ENCODE measurements at places on chromosomes 3 and 15.

- no peak for DNase-seq
Measured at GRCh38 chr15:31325595-31326155, 960 bp upstream of the KLF13 start.

DNA sequence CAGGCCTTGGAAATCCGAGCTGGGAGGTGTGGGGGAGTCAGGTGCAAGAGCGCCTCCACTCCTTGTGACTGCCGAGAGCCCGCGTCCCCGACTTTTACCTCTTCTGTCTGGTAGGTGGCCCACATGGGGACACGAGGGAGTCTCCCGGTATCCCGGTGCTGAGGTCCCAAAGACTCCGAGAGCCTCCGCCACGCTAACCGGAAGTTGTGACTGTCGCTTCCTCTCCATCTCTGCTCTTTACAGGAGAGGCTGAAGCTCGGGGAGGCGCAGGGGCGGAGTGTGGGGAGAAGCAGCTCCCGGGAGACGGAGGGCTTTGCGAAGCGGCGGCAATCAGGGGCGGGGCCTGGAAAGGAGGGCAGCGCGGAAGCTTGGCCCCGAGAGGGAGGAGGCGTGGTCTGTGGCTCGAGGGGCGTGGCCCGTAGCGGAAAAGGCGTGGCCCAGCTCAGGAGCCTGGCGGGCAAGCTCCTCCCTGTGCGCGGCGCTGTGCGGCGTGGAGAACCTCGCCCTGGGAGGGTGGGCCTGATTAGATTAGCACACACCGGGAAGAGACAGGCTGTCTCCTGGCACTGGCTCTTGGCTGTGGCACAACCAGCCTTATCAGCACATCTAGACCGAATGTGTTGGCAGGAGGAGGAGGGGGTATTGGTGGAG lies 143.9 kb downstream of the GABRB3 start:
- peak; percentile 84 for DNase-seq

DNA sequence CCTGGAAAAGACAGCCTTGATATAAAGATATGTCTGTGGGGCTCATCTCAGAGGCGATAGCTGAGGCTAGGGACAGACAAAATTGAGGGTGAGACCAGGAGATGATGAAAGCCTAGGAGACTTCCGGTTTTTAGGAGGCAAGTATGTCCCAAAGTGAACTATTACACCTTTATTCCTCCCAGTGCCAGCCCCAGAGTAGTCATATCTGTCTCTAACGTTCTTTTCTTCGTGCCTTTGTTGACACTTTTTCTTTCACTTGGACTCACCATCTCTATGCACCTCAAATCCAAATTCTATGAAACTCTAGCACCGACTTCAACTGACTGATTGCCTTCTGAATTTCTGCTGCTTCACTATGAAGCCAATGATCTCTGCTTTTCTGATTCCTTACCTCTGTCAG lies 93.8 kb upstream of the RASGRP1 start:
- no peak for DNase-seq

- DNase-seq = no peak
Measured at GRCh38 chr3:33975463-33975862, 177.0 kb downstream of the PDCD6IP start.

DNA sequence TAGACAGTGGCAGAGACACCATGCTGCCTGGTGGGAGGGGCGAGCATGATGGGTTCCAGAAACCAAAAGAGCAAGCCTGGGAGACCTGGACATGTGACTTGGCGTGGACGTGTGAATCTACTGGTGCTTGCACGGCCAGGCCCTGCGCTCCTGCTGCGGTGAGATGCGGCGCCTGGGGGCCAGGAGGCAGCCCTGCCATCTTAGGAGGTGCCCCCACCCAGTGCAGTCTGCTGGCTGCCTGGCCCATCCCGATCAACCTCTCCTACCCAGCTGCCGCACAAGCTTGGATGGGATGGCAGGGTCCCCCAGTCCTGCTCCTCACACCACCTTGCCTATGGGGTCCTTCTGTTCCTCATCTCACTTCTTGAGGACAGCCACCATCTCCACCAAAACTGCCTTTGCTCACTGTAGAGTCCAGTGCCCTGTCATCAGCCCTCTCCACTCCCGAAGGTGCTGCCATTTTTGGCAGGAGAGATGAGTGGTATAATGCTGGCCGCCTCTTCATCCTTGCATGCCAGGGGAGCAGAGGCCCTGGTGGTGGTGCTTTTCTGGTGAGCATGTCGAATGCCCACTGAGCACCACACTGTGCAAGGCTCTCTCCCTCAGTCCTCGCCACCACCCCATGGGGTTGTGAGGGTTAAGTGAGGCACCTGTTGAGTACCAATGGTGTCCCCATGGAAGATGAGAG lies 3.1 kb upstream of the ABTB1 start:
- DNase-seq = no peak

DNA sequence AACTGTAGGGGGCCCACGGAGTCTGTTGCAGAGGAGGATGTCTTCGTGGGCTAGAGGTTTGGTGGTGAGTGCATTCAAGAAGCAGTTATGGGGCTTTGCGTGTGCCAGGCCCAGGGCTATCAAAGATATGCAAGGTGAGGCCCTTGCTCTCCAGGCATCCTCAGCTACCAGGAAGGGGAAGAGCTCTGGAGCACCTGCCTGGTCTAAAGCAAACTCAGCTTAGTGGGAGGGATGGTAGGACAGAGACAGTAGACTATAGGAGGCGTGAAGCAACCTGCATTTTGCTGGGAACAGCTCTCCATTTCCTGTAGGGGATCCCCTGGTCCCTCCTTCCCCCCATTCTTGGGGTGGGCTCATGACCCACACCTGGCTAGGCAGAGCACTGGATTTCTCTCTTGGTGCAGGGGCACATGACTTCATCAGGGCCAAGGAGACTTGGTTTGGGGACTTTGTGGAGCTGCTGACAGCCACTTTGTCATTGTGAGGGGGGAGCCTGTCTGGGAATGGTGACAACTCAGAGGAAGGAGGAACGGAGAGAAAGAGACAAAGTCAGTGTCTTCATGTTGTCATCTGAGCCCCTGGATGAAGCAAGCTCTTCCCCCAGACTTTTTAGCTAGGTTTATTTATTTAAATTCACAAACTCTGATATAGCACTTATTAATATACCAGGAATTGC lies 8.6 kb upstream of the EEFSEC start:
- no peak for DNase-seq

DNA sequence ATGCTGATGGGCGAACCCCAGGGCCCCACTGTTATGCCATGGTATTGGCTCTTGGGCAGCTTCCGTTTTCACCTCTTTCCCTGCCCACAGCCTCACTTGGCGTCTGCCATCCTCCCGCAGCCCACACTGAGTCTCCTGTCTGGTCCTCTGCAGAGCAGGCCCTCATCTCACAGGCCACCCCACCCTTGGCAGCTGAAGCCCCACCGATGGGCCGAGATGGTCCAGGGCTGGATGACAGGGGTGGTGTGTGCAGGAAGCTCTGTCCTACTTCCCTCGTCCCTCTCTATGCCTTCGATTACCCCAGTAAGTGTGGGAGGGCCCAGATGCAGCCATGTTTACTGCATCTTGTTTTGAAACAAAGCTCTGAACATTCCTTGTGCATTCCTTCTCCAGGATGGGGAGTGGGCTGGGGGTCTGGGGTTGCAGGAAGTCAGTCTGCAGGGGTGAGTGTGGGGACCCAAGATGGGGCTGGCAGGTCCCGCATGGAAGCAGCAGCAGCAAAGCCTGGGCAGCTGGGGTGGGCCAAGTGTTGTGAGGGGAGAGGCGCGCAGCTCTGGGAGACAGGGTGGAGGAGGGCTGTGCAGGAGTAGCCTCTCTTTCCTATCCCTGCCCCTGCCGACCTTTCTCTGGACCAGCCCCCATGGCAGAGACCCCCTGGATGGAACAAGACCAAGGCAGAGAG lies 20.9 kb downstream of the TBC1D21 start:
- DNase-seq = no peak

- no peak for DNase-seq
Measured at GRCh38 chr3:53145713-53146080, 15.3 kb upstream of the PRKCD start.

DNA sequence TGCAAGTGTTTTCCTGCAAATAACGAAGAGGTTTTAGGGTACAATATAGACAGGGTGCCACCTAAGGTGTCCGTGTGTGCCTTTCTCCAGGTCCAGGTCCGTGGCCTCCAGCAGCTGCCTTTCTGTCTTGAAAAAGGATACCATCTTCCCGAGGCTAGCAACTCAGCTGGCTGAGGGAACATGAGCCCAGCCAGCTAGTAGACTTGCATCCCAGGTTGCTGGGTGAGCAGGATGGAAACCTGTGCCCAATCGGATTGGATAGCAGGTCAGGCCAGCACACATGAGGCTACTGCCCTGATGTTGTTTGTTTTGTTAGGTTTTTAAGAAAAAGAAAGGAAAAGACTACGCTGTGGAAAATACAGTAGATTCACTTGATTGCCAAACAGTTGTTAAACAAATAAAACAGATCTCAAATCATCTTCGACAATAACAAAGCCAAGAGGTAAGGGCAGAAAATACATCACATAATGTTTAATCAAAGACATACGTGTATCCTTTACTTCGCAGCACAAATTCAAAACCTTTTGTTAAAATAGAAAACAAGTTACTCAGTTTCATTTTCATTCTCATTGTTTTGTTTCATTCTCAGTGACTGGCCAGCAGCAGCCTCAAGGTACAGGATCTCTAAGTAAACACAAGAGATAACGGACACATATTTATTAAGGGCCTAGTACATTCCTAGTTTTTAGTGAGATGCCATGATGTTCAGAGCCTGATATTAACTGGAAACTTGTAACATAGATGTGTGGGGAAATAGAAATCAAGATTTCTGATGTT lies 661.2 kb upstream of the NR2F2 start:
- DNase-seq = no peak

- no peak for DNase-seq
Measured at GRCh38 chr15:71732636-71733035, 77.7 kb upstream of the NR2E3 start.

- peak; percentile 92 for DNase-seq
Measured at GRCh38 chr3:64224826-64225610, at the start of gene PRICKLE2. PRICKLE2 (minus strand) TSS chr3:64225466; CDS start chr3:64198927, 26,539 bp downstream.

DNA sequence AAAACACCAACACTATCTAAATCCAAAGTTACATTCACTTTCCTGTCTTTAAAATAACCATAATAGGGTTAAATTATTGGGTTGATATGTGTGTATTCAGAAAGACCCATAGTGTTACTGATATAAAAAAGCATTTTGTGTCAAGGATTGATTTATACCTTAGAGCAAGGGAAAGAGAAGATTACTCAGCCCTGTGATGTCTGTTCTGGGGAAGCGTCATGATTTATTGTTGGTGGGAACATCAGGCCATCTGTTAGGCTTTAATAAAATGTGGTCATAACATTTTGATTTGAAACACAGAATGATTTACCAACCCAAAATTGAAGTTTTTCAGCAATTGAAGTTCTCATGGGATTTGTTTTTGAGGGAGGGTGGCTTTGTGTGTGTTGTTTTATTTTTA lies 33.2 kb downstream of the SIDT1 start:
- DNase-seq = no peak

- DNase-seq = no peak
Measured at GRCh38 chr15:73338058-73338457, 30.7 kb downstream of the HCN4 start.

GRCh38 chr15:89647191-89647851 lies 7.9 kb downstream of the KIF7 start:
- DNase-seq = peak; percentile 81

- DNase-seq = no peak
Measured at GRCh38 chr3:138434875-138435772, 708 bp downstream of the ESYT3 start.

DNA sequence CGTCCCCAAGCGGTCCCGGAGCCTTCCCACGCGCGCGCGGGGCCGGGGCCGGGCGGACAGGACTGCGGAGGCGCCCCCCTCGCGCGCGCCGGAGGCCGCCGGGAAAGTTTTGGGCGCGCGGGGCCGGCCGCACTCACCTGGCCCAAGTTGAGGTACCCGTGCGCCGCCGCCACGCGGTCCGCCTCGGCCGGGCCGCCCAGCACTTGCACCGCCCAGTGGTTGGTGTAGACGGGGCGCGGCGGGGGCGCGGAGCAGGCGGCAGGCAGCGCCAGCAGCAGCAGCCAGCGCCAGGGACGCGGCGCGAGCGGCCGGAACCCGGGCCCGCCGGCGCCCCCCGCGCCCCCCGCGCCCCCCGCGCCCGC lies 289 bp downstream of the PCSK6 start:
- no peak for DNase-seq

DNA sequence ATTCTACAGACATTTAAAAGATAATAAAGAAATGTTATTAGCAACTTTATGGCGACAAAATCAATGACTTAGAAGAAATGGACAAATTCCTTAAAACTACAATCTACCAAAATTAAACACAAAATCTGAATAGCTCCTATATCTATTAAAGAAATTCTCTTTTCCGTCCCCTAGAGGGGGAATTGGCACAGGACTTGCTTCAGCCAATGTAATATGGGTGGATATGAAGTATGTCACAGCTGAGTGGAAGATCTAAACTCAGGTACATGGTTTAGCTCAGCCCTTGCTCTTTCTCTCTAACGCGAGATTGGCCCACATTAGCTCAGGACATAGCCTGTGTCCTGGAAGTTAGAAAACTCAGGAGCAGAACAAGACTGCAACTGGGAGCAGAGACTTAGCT lies 79.3 kb downstream of the DNAH12 start:
- DNase-seq = no peak

GRCh38 chr3:148315756-148316155 lies 381.9 kb upstream of the AGTR1 start:
- DNase-seq = no peak

DNA sequence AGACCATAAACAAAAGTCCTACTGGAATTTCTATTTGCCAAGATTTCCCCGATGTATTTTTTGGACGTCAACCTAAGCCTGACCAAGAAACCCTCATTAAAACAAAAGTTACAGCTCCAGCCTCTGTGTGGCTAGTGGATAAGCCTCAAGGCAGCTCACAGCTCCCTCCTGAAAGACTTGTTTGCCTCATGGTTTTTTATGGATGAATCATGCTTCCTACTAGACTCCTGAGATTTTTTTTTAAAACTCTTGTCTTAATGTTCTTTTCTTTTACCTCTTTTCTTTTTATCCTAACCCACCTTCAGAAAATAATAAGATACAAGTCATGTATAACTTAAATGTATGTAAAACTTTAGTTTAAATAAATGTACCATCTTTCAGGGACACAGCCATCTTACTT lies 52.4 kb downstream of the SUCNR1 start:
- DNase-seq = peak; percentile 67

DNA sequence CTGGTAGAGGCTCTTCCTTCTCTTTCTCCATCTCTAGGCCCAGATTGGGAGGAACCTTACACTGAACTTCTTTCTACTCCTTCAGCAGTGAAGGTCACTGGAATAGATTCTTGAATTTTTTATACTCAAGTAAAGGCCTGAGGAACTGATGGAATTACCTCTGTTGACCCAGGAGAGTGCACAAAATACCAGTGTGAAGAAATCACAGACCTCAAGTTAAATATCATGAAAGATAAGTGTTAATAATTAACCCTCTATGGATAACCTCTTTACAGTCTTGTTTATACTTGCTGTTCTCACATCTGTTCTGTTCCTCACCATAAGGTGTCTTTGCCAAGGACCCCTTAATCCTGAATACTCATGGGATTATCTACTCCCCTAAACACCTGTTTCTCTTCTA lies 244.4 kb upstream of the STAC start:
- DNase-seq = no peak

DNA sequence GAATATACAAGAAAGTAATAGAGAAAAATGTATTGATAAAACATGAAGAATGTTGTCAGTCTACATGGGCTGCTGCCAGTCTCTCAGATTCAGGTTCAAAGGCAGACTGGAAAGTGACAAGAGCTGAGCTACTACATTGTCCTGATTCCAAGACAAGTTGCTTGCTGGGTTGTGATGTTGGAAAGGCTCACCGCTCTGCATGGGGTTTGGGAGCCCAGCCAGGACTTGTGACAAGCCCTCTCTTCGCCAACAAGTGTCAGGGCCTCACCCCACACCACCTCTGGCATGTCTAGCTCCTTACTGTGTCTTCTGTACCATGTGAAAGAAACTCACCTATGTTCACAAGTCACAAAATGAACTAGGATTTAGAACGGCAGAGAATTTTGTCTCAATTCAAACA lies 43.0 kb upstream of the SH3GL3 start:
- DNase-seq = no peak
